ENCODE measurements at places on chromosomes 13 and 19. TPM values are rescaled to one million over a fixed set of nuclear protein-coding genes. Genes with fewer than 3 reads are reported as not detected.

The TNFSF9 gene
- 1.6 TPM for total RNA-seq

The ZNF808 gene
- total RNA-seq, result not detected

The NDUFA13 gene
- 193 TPM for total RNA-seq

The RUBCNL gene
- total RNA-seq, result not detected

The SULT2B1 gene
- total RNA-seq, result not detected

The BRSK1 gene
- total RNA-seq, result 3.8 TPM

The ZNF547 gene
- total RNA-seq, result 7.2 TPM

The CYP2A6 gene
- total RNA-seq, result not detected

The SIGLECL1 gene
- total RNA-seq, result not detected

The USP12 gene
- 20.6 TPM for total RNA-seq

The MATK gene
- total RNA-seq, result not detected

The LGALS7B gene
- total RNA-seq, result 4.8 TPM

The BST2 gene
- total RNA-seq, result 10.4 TPM

The SIGLEC12 gene
- not detected for total RNA-seq

The OLFM2 gene
- total RNA-seq, result 11.2 TPM

The SCN1B gene
- 2.1 TPM for total RNA-seq

The SMIM44 gene
- total RNA-seq, result not detected

The F2RL3 gene
- total RNA-seq, result not detected

The ELOF1 gene
- 36.5 TPM for total RNA-seq

The SHANK1 gene
- not detected for total RNA-seq

The KLK1 gene
- not detected for total RNA-seq

The RAB8A gene
- 76.6 TPM for total RNA-seq

The NLRP9 gene
- total RNA-seq, result not detected

The ZNF814 gene
- 8.7 TPM for total RNA-seq

The SBK2 gene
- not detected for total RNA-seq

The MYBPC2 gene
- total RNA-seq, result not detected

The ZNF540 gene
- 0.42 TPM for total RNA-seq

The OVOL3 gene
- not detected for total RNA-seq

The SHISA7 gene
- not detected for total RNA-seq

The ZNF471 gene
- total RNA-seq, result 0.07 TPM

All from Calu3 (cell line).